Panc1 (cell line): ENCODE measurements at places on chromosomes 5 and 9.

DNA sequence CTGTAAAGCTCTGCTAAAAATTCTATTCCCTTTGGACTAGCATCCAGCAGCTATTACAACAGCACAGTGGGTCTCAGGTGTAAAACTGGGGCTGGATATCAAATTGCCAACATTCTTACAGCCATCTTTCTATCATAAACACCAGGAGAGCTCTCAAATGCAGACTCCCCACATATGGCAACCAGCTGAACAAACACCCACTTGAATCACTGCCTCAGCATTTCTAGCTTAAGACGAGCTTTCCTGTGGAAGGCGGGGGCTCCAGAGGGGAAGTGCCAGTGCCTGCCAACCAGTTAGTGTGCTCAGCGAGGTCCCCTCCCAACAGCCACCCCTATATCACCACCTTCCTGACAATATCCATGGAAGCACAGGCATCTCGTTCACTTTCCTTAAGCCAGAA lies 62.2 kb downstream of the IPPK start:
- no peak for DNase-seq

GRCh38 chr5:150172145-150172544 lies 5.6 kb downstream of the CDX1 start:
- DNase-seq = no peak

GRCh38 chr5:152177626-152178349 lies 227.3 kb downstream of the NMUR2 start:
- no peak for DNase-seq

- no peak for DNase-seq
These were observed 3.3 kb upstream of the HAPLN1 start for GRCh38 chr5:83724001-83724400.

- no peak for DNase-seq
These were observed 59.9 kb downstream of the HOMER1 start for GRCh38 chr5:79454043-79454442.

DNA sequence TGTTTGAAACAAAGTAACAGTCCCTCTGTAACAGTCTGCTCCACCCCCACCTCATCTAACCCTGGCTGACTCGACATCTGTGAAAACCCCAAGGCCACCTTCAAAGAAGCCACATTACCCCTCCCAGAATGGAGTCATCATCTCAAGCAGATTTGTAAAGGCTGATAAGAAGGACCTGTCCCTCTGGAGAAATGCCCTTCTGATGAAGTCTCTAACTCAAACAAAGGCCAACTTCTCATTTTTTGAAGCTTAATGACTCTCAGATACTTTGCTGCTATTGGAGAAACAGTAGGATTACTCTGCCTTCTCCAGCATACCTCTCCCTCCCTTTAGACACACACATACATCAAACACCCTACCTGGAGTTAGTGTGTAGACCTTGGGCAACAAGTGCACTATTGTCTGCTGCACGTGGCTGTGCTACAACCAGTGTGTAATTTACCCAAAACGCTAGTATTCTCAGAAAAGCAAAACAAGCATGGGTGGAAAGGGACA lies 5.3 kb upstream of the SUSD1 start:
- DNase-seq = no peak

- no peak for DNase-seq
These were observed 224.2 kb downstream of the SNX18 start for GRCh38 chr5:54741711-54742110.

GRCh38 chr5:87105577-87105976 lies 162.1 kb upstream of the RASA1 start:
- DNase-seq = no peak

DNA sequence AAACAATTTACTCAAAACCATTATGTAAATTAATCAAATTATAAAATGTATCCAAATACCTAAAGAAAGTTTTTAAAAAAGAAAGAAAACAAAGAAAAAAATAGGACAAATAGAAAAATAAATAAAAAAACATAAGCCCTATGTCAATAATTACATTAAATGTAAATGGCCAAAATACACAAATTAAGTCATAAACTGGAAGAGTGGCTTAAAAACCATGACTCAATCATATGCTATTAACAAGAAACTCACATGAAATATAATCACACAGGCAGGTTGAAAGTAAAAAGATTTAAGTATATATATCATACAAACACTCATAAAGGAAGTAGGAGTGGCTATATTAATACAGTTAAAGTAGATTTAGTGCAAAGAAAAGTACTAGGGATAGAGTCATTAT lies 95.3 kb downstream of the PRELID2 start:
- no peak for DNase-seq

- DNase-seq = no peak
These were observed 107.5 kb downstream of the CWC27 start for GRCh38 chr5:64876203-64876602.

GRCh38 chr9:98516897-98517503 lies 191.7 kb downstream of the GABBR2 start:
- no peak for DNase-seq

DNA sequence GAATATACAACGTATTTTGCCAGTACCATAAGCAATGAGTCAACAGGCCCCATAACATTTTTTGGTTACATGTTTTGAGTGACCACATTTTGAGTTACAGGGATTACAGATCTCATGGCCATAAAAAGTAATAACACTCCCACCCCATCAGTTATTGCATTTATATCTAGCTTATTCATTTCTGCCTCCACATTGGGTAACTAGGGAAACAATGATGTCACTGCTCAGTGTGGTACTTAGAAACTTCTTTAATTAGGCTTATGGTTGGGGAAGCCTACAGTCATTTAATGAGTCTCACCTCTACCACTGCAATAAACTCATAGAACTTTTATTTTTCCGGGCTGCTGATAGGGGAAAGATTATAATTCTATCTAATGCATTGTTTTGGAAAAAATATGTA lies 39.9 kb upstream of the SMIM15 start:
- DNase-seq = no peak

- no peak for DNase-seq
These were observed 19.0 kb downstream of the PNPLA7 start for GRCh38 chr9:137531099-137531765.

DNA sequence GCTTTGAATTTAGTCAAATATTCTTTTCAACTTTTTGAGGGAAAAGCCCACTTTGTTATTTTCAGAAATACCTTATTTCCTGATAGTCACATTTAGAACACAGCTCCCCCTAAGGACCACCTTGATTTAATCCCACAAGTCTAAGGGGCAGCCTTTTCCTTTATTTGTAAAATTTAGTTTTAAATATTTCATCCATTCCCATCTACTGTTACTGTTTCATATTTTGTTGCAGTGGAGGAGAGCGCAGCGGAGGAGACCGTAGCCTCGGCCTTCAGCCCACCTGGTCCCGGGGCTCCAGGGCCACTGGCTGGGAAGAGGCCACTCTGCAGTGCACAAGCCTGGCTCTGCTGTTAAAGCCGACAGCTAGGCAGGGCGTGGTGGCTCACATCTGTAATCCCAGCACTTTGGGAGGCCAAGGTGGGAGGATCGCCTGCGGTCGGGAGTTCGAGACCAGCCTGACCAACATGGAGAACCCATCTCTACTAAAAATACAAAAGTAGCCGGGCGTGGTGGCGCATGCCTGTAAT lies 19.6 kb downstream of the LPCAT1 start:
- DNase-seq = no peak

DNA sequence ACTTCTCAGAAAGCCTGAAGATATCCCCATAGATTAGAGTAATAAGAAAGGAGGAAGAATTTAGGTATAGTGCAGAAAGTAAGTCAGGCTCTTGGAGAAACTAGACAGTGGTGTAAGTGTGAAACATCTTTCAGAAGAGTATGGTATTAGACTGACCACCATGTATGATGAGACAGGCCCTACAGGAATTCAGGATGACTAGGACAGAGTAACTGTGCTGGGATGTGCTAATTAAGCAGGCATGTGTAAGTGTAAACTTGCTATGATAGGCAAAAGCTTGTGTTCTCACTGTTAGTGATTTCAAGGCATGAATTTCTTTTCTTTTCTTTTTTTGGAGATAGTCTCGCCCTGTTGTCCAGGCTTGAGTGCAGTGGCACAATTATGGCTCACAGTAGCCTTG lies 70.8 kb downstream of the RAB24 start:
- DNase-seq = no peak

- DNase-seq = no peak
These were observed 31.1 kb downstream of the RALGPS1 start for GRCh38 chr9:126945682-126946081.

GRCh38 chr9:33104401-33104800 lies 27.9 kb upstream of the SMU1 start:
- DNase-seq = no peak

GRCh38 chr5:176388003-176388443 lies 375 bp downstream of the NOP16 start:
- no peak for DNase-seq

GRCh38 chr5:48192-48591 lies 43.8 kb upstream of the PLEKHG4B start:
- DNase-seq = no peak

GRCh38 chr9:35500130-35500748 lies 10.3 kb downstream of the RUSC2 start:
- no peak for DNase-seq

DNA sequence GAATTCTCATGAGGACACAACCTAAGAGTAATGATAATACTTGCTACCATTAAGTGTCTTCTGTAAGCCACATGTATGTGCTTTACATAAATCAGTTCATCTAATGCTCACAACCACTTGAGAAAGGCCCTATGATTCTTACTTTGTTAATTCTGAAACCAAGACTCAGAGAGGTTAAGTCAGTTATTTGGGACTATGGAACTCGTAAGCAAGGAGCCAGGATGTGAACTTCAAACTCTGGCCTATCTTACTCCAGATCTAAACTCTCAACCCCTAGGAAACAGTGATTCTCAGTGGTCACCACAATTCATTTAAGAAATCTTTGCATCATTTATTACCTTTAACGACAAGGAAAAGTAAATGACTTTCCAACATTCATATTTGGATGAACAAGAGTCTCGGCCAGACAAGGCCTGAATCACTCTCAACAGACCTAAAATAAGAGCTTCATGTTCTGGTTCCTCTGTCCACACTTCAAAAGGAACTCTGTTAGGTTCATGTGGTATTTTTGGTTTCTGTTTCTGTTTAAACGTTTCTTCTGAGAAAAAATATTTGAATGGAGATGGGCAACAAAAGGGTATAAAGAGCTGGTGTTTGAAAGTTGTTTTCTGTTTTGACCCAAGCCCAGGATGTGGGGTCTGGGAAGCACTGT lies 104.8 kb downstream of the LPAR1 start:
- DNase-seq = no peak

DNA sequence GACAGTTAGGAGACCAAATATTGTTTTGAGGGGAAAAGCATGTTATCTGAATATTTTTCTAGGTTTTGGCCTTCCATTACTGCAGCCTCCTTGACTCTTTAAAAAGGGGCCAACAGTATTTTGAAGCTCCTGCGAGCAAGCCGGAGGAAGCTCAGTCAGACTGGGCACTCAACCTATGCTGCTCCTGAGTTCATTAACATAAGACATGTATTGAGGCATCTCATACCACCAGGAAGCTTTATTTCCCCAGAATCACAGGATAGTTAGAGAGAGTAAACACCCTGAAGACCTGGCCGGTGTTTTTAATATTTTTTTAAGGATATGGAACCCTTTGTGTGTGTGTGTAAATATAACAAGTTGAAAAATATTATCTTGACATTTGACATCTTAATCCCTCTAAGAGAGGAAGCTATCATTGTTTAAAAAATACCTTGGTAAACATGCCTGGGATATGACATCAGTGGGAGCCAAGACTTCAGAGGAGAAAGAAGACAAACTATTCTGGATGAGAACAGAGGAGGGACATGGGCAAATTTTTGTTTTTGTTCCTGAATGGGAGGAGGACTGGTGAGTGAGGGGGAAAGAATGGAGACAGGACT lies 139.3 kb upstream of the SLIT3 start:
- no peak for DNase-seq

DNA sequence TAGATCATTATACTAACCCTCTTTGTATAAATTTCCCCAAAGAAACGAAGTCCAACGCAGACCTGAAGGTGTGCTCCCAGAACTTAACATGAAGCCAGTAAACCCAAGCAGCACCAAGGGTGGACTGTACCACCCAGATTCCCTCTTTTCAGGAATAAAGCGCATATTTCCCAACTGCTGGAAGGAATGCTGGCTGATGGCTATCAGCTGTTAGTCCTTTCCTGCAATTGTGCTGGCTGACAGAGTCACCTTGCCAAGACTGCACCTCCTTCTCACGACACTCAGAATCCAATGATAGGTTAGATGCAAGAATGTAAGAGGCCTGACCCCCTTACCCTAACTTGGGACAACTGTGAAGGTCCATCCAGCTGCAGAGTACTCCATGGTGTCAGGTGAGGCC lies 93.9 kb downstream of the MAPKAP1 start:
- DNase-seq = no peak

DNA sequence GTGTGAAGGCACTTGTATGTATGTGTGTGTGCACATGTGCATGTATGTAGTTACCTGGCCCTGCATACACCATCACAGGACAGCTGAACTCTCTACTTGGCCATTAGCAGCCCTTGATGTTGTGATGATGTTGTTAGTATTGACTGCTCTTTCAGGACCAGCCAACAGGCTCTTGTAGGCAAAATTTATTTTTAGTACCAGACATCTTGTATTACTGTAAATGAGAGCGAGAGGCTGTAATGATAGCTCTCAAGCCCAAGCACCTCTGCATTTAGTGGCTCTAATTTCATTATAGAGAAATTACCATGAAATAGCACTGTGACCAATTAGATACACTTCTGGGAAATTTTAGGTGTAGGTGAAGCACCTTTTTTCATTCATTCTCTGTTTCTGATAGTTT lies 158.0 kb downstream of the SMARCA2 start:
- no peak for DNase-seq

- no peak for DNase-seq
These were observed 145.4 kb downstream of the MTX3 start for GRCh38 chr5:79845448-79846197.

GRCh38 chr5:132451387-132451786 lies 39.2 kb downstream of the IRF1 start:
- no peak for DNase-seq

DNA sequence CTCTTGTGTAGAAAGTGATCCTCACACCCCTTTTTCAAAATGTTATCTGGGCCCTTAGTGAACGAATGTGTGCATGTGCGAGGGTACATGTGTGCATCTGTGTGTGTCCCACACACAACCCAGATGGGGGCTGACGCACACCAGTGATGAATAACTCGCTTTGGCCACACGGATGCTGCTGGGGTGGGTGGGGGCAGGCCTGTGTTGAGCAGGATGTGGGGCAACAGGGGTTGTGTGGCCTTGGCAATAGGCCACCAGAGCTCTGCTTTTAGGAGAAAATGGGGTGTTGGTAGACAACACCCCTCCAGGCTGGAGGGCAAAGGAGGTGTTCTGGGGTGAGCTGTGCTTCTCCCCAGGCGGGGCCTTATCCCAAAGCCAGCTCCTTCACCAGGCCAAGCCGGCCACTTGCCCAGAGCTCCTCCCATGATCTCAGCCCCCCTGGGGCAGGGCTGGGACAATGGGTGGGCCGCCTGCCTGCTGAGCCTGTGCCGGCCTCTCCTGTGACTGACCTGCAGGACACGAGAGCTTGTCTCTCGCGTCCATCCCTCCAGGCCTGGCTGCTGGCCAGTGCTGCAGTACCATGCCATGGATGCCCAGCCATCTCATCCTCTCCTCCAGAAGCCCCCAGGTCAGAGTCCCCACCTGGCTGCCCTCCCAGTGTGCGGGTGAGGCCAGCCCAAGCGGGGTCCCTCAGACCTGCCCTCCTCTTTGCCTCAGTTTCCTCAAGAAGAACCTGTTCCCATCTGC lies 1.7 kb downstream of the DBN1 start:
- no peak for DNase-seq
